T-helper 9 cell (primary cell): ENCODE measurements at places on chromosomes 2 and 18.

- DNase-seq = no peak
Measured at GRCh38 chr2:45089554-45090261, 80.5 kb upstream of the SIX2 start.

- DNase-seq = no peak
Measured at GRCh38 chr2:99084256-99084655, 57.3 kb upstream of the C2orf15 start.

DNA sequence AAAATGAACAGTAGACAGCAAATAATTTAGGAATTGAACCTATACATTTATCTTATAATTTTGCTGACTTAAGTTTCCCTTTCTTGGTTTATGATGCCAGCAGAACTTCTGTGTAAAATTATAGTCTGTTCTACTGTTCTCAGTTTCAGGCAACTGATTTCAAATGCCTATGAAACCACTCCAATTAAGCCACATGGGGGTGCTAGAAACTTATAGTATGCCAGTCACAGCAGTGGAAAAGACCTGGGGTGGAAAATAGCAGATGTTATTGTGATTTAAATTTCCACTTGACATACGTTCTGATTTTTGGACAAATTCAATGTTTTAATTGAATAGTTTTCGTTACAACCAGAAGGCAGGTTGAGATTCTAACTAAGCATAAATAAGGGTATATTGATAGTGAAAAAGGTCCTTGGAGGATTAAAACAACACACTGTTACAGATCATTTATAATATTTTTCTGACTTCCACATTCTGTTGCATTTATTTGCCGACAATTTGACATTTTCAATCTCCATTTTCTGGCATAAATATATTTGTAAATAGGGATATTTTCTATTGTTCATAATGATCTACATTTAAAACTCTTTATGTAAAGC is 61.4 kb downstream of the CPS1 start:
- no peak for DNase-seq

DNA sequence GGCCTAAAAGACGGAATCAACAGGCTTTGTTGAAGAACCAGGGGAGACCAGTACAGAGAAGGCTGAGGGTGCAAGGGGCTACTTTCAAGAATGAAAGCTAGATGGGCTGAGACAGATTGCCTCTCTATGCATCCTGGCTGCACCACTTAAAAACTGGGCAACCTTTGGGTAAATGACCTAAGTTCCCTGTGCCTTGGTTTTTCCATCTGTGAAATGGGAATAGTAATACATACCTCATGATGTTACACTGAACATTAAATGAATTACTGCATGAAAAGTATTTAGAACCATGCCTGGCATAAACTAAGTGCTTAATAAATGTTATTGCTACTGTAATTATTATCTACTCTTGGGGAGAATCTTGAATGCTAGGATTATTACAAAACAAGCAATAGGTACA is 106.5 kb downstream of the PRKCE start:
- no peak for DNase-seq

GRCh38 chr2:141041281-141041680 is 1089.5 kb downstream of the LRP1B start:
- no peak for DNase-seq

DNA sequence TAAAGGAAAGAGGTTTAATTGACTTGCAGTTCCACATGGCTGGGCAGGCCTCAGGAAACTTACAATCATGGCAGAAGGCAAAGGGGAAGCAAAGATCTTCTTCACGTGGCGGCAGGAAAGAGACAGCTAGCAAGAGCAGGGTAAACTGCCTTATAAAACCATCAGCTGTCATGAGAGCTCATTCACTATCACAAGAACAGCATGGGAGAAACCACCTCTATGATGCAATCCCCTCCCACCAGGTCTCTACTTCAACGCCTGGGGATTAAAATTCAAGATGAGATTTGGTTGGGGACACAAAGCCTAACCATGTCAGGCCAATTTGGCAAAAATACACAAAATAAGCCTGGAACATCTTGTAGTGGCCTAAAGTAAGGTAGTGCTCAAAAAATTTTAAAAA is 152.6 kb downstream of the COL6A3 start:
- DNase-seq = no peak

DNA sequence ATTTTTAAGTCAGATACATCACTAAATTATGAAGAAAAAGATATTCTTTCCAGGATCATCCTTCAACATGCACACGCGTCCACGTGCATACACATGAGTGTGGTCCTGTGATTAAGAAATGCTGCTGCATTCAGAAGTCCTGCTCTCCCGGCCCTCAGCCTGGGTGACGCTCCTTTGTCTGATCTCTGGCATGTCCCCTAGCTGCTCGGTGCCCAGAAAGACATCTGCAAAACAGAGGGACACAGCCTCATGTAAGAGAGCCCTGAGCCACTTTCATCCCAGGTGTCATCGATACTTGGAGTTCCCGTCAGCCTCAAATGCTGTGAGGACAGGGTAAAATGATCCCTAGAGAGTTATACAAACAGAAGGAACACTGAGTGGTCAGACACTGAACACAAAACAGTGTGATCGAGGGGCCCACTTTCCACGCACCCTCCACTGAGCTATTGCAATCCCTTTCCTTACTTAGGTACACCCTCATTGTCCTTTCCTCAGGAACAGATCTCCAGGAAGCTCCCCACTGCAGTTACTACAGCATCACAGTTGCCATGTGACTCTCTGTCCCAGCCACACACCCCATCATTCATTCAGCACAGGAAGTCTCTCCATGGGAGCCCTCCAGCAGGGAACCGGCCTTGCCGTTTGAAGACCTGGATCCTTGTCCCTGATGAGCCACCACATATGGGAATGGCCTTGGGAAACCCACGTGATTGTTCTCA is 32.1 kb downstream of the CRACDL start:
- no peak for DNase-seq

DNA sequence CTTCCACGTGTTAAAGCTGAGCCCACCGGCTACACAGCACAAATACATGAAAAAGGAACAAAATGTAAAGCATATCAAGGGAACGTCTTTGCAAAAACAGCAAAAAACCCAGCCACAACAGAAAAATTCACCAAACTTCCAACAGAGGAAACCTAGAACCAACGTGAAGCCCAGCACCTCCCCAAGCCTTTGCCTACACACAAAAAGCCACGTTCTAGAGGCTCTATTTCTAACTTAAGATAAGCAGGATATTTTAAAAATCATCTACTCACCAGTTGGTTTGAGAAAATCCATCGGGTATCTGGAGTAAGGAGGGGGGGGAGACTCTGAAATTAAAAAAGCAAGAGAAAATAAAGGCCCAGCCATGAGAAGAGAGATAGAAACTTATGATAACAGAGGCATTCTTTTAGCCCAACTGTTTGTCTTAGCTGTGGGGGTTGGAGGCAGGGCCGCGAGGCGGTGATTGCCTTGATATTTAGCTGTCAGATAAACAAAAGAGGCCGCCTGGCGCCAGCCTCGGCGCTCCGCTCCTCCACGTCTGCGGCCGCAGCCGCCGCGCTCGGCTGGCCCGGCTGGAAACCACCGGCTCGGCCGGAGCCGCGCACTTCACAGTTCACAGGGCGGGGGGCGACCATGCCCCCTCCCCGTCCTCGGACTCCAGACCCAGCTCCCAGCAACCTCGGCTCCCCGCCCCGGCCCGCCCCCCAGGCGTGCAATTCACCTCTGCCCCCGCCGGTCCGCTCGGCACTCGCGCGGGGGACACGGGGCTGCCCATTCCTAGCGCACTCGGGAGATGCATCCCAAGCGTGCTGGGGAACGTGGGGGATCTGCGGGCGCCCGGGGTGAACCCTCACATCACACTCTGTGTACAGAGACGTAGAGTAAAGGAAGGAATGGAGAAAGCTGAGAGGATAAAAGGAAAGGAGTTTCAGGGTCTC is 2.4 kb downstream of the SMAD7 start:
- DNase-seq = no peak

DNA sequence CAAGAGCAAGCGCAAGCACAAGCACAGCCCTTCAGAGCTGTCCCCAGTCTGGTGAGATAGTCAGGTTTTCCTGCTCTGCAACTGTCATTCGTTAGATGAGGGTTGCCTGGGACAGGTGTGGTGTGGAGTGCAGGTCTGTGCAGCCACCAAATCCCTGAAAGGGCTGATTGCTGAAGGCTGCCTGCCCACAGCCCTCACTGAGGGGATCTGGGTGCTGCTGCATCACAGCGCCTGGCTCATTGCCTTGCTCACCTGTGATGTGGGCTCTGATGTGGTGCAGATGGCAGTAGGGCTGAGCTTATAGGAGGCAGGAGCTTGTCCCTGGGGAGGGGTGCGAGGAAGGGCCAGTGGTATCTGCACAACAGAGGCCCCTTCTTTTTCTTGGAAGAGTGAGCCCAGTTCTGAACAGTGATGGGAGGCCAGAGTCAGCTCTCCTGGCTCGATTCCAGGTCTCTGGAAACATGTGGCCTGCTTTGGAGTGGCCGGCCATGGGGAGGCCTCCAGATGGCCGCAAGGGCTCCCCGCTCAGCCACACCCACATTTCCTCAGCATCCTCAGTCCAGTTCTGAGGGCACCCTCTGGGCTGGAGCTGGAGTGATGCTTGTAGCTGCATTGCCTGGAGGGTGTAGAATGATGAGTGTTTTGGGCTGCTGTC is 11.4 kb downstream of the UBE2F start:
- DNase-seq = no peak

DNA sequence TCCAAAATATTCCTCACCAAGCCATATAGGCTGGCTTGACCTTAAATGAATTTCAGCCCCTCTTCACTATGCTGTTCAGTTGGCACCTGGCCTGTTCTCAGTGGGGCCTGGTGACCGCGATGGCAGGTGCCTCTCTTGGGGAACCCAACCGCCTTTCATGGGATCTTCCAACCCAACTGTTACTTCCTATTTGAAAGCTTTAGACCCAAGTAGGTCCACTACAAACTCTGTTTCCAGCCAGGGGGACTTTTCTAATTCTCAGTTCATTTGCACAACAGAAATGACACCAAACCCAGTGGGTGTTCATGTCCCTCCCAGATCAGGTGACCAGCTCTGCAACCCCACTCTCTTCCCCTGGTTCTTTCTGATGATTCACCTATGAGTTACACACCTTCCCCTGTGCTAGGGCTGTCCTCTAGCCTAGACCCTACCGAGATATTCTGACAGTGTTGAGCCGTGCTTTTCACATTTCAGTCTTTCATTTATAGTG is 35.6 kb upstream of the NDUFV2 start:
- DNase-seq = no peak

GRCh38 chr2:223102040-223102400 is 50.0 kb downstream of the KCNE4 start:
- DNase-seq = no peak

- DNase-seq = no peak
Measured at GRCh38 chr2:43777306-43777926, 3.6 kb downstream of the DYNC2LI1 start.

DNA sequence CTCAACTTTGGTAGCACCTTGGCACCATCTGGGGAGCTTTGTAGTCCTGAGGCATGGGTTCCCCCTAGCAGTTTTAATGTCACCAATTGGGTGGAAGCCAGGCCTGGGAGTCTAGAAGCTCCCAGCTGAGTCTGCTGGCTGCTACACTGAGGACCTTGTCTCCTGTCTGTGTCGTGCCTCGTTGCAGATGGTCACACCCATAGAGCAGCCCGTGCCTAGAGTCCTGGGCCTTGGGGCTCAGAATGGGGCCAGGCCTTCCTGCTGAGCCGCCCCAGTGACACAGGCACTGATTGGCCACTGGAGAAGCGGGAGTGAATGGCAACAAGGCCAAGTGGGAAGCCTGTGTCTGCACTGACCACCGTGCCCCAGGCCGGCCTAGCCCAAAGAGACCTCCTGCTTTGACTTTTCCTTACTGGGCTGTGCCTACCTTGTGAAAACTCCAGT is 113.2 kb downstream of the SH3RF3 start:
- DNase-seq = no peak

DNA sequence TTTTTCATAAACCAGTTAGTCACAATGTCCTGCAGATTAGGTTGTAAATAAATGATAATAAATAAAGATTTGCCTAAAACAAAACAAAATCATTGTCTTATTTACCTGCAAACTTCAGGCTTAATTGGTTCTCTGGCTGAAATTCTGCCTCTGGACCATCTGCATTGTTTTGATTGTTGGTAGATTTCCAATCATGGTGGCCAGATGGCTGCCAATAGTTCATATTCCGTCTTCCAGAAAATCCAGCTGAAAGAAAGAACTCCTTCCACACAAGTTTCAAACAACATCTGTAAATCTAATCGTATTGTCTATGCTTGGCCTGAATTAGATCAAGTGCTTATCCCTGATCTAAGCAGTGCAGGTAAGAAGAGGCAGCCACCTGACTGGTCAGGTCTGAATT is 771.1 kb upstream of the ZEB2 start:
- DNase-seq = no peak

DNA sequence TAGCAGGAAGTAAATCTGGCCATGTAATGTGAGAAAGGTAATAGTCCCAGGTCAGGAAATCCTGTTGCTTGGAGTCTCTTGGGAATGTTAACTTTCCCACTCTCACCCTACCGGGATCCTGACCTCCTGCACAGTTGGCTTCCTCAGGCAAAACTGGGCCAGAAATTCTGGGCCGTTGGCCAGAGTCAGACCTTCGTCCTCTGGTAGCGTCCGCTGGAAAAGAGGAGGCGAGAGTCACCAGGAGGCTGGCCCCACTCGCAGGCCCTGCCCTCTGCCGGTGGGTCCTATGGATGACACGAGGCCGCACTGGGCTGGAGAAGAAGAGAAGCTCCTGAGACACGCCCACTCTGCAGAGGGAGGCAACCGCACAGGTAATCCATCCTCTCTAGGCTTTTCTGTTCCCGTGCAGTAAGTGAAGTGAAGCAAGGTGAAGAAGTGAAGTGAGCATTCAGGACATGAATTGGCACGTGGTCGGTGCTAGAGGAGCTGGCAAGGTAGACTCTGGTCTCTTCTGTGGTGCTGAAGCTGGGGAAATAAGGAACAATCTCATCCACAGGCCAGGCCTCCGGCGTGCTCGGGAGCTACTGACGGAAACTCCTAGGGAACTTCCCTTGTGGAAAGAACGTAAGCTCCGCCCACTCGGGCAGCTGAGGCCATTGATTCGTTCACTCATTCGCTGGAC is 182.7 kb upstream of the GLI2 start:
- DNase-seq = no peak

GRCh38 chr2:177264209-177264692 is 276 bp downstream of the NFE2L2 start:
- DNase-seq = no peak

DNA sequence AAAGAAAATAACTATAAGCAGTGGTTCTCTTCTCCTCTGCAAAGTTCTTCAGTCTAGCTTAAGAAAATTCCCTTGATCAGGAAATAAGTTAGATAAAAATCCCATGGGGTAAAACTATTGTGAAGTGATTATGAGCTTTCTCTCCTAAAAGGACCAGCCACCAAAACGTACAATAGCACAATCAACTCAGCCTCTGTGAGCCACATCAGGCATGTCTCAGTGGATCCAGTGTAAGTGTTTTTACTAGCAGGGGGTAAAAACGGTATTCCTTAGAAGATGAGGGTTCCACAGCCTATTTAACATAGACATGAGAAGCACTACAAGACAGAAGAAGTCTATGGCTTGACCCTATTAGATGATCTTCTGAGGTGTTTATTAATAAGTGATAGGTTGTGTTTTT is 503.2 kb downstream of the PIK3C3 start:
- DNase-seq = no peak
